ENCODE measurements at places on chromosomes 1 and 21.

DNA sequence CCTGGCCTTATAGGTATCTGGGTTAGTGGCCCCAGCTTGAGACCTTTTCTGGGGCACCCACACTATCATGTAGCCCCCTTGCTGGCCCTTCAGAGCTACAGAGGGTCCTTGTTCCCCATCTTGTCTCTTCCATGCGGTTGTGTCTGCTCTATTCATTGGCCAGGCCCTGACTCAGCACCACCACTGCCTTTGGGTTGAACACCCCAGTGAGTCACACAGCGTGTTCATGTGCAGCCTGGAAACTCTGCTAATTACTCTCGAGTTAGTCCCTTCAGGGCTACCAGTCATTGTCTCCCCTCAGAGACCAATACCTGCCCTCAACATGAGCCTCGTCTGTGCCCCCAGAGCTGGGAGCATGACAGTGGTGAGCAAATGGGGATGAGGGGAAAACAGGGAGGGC, 28.2 kb upstream of the IKBKE start:
- DNase-seq: no peak

GRCh38 chr1:21764615-21765423, 18.1 kb downstream of the USP48 start:
- DNase-seq: no peak

- DNase-seq: peak; percentile 76
Observed at GRCh38 chr1:200979574-200980451, 43.7 kb downstream of the KIF21B start.

DNA sequence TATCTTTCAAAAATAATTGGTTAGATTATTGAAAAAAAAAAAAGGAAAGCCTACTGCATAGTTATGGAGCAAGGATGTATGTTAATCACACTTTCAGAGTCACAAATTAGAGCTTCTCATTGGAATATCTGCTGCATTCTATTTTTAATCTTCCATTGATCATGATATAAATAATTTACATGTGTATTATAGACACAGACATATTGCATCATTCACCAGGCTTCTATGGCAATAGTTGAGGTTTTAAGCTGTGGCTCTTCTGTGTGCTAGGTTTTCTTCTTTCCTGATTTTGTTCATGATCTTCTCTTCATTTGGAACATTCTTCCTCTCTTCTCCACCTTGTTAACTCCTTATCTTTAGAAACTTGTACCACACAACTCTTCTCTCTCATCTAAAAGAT, 123.2 kb upstream of the HMCN1 start:
- DNase-seq: no peak

GRCh38 chr1:238129677-238130076, 239.0 kb upstream of the ZP4 start:
- DNase-seq: no peak

- DNase-seq: no peak
Observed at GRCh38 chr1:23588749-23589548, 29.6 kb upstream of the ID3 start.

- DNase-seq: no peak
Observed at GRCh38 chr1:205073511-205073910, 10.7 kb downstream of the TMEM81 start.

DNA sequence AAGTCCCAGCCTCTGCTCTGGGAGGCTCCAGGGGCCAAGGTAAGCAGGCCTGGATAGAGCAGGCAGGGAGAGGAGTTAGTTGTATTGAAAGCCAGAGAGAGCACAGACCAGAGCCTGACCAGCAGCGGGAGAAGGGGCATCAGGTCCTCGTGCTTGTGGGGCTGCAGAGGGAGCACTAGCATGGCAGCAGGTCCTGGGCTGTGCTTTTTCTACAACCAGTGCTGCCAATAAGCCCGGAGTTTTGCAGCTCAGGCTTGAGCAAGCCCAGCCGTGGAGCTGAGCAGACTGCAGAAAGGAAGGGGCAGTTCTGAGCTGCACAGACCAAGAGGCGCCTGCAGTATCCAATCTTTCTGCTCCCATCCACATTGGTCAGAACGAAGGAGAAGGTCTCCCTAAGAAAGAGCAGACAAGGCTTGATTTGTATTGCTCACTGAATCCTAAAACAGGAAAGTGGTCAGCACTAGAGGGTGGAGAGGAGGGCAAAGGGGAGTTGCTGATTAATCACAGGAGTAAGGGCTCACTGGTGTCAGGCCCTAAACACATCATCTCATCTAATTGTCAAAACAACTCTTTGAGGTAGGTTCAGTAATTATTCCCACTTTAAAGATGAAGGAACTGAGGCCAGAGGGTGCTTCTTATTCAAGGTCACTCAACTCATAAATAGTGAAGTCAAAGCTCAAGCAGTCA, 2.7 kb downstream of the DENND2D start:
- peak; percentile 84 for DNase-seq

- DNase-seq: no peak
Observed at GRCh38 chr1:160597705-160598104, 18.4 kb upstream of the CD84 start.

- DNase-seq: no peak
Observed at GRCh38 chr1:152965853-152966252, 4.6 kb upstream of the SPRR4 start.

DNA sequence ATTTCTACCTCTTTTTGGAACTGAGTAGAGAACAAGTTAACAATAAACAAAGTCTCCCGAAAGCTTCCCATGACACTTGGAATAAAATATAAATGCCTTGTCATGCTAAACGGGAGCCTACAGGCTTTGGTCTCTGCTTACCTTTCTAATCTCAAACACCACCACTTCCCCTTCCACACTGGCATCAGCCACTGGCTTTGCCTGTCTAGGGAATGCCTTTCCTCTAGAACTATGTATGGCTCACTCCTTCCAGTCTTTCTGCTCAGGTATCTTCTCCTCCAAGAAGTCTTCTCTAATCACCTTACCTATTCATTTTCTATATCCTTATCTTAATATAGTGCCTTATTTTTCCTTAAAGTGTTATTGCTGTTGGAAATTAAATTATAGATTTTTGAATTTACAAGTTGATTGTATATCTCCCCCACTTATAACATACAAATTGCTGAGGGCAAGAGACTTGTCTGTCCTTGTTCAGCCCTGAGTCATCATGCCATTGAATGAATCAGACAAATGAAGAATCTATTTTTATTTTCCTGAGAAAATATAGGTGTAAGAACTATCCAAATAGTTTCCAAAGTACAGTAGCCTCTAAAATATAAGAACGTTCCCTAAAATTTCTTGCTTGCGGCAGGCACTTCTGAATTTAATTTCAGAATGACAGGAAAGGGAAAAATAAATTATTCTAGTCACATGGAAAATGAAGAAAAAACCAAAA, 119.2 kb downstream of the TM2D1 start:
- no peak for DNase-seq

DNA sequence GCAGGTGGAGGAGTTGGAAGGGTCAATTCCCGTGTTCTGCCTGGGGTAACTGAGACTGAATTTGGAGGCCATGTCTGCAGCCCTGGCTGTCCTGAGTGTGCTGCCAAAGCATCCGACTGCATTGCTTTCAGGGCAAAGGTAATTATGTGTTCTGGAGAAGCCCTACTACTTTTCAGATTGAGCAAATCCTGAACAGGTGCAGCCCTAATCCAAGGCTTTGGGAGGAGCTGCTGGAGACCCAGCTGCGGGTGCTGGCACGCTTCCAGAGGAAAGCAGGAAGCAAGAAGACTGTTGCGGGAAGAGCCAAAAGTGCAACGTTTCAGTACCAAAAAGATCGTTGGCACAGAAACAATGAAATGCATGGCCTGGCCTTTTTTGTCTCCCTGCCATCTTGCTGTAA, 73.7 kb upstream of the NRIP1 start:
- no peak for DNase-seq

GRCh38 chr1:248404024-248404423, 1.2 kb downstream of the OR2T1 start:
- DNase-seq: no peak

- DNase-seq: no peak
Observed at GRCh38 chr21:34223376-34223775, 140.4 kb upstream of the KCNE2 start.

- peak; percentile 31 for DNase-seq
Observed at GRCh38 chr1:8182034-8182761, 135.7 kb upstream of the SLC45A1 start.

DNA sequence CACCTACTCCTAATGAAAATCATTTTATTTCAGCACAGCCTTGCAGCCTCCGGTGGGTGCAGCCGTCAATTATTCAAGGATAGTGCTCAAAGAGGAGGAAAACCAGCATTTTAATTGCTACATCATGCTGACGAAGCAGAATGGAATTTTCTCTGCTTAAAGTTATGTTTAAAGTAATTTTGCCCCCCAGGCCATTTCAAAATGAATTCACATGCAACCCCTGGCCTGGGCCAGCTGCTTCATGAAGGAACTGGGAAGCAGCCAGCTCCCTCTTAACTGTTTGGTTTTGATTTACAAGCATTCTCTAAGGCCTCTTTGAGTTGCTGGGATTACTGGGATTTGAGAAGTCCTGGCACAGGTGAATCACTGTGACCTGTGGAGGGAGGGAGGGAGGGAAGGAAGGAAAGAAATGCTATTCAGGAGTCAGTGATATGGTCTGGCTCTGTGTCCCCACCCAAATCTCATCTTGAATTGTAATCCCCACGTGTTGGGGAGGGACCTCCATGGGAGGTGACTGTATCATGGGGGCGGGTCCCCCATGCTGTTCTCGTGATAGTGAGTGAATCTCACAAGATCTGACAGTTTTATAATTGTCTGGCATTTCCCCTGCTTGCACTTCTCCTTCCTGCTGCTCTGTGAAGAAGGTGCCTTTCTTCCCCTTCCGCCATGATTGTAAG, 66.0 kb downstream of the PGBD5 start:
- DNase-seq: no peak

DNA sequence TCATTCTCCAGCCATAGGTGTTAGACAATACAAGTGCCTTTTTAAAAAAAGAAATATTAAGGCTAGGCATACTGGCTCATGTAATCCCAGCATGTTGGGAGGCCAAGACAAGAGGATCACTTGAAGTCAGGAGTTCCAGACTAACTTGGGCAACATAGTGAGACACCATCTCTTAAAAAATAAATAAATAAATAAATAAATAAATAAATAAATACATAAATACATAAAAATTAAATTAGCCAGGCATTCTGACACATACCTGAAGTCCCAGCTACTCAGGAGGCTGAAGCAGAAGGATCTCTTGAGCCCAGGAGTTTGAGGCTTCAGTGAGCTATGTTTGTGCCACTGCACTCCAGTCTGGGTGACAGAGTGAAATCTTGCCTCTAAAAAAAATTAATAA, 85.8 kb upstream of the ATP1B1 start:
- DNase-seq: no peak

- no peak for DNase-seq
Observed at GRCh38 chr1:40840526-40841323, 21.4 kb downstream of the CITED4 start.

- no peak for DNase-seq
Observed at GRCh38 chr1:6586404-6586816, 6.6 kb downstream of the ZBTB48 start.

GRCh38 chr1:46948629-46949416, 7.5 kb upstream of the CYP4A11 start:
- no peak for DNase-seq

- no peak for DNase-seq
Observed at GRCh38 chr1:20978413-20978812, 191.3 kb upstream of the HP1BP3 start.

GRCh38 chr1:110616587-110616986, 10.4 kb upstream of the KCNA2 start:
- DNase-seq: no peak

GRCh38 chr1:61083013-61083806, 849 bp downstream of the NFIA start:
- DNase-seq: peak; percentile 24

DNA sequence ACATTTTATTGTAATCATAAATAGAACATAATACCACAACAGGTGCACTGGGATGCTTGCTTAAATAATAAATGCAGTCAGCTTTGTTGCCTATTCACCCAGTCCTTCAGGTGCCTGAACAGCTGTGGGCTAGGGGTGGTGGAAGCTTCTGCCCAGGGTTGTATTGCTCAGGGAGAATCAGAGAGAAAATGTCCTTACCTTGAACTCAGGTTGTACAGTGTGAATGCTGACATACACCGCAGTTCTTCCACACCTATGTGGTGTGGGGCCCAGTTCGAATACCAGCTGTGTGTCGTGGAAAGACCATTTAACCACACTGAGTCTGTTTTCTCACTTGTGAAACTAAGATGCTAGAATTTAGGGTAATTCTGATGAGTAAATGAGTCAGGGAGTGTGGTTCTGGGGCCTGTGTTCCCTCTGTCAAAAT, 115.7 kb upstream of the ATP1A1 start:
- no peak for DNase-seq

GRCh38 chr1:236124965-236125364, 17.4 kb upstream of the GPR137B start:
- DNase-seq: no peak

GRCh38 chr1:93616221-93616995, 65.2 kb downstream of the BCAR3 start:
- DNase-seq: no peak

DNA sequence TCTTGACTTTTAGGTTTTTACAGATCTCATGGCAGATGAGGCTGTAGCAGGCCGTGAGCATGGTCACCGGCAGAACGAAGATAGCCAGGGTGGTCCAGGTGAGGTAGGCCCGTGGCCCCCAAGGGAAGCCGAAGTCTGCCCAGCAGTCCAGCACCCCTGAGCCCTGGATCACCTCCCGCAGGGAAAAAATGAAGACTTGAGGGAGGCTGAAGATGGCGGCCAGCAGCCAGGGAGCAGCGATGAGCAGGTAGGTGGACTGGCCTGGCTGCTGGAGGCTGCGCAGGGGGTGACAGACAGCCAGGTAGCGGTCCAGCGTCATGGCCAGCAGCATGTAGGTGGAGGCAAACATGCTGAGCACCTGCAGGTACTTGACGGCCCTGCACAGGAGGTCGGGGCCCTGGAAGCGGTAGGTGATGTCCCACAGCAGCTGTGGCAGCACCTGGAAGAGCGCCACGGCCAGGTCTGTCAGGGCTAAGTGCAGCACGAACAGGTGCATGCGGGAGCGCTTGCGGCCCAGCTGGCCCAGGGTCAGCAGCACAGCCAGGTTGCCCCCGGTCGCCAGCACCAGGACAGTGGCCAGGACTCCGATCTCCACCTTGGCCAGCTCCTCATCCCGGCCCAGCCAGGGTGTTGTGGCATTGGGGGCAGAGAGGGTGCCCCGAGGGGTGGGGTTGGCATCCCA, 856 bp downstream of the AVPR1B start:
- DNase-seq: no peak

- peak; percentile 70 for DNase-seq
Observed at GRCh38 chr1:92486251-92487077, at the start of gene GFI1. GFI1 (minus strand) TSS chr1:92486925; CDS start chr1:92483487, 3,438 bp downstream.

Measured in CD4-positive, alpha-beta T cell treated with Interleukin-6 for 4 hours (primary cell).